Activated CD4-positive, alpha-beta T cell treated with anti-CD3 and anti-CD28 coated beads, Interleukin-2, Interleukin-4, amounts not matched to agents 100 ng/mL and 50 ng/mL, durations not matched to agents 16 hours and 8 hours (primary cell): ENCODE measurements at places on chromosomes 3 and 15.

DNA sequence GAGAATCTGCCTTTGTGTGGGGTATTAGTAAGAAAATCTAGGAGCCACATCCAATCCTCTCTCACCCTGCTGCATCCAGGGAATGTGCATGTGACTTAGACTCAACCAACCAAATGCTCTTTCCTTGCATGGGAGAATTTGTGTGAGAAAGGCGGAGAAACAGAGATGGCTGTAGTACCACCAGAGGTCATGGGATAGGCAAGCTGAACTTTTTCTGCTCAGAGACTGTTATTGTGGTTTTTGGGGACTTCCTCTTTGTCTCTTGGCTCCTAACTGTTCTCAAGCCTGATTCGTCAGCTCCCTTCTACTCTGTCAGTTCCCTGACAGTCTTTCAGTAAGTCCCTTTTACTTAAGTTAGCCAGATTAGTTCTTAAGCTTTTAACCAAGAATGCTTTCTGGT is 2.6 kb upstream of the ZSCAN2 start:
- DNase-seq: peak; percentile 52

- no peak for DNase-seq
Measured at GRCh38 chr3:106379251-106379750, 510.5 kb upstream of the CBLB start.

DNA sequence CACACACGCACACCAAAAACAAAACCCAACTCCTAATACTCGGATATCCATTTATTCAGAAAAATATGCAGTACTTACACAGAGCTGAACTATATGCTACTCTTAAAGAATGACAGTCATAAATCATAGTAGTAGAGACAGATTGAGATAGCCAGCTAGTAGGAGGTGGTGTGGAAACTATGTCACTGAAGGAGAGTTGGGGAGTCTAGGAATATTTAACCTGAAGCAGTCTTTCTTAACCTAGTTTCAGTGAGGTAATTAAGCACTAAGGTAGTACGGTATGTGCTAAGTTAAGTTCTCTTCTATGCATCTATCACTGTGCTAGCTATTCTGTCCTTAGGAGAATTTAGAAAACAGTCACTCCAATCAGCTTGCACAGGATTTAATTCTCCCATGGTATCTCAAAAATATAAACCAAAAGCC is 54.2 kb downstream of the ANKRD28 start:
- DNase-seq: no peak

DNA sequence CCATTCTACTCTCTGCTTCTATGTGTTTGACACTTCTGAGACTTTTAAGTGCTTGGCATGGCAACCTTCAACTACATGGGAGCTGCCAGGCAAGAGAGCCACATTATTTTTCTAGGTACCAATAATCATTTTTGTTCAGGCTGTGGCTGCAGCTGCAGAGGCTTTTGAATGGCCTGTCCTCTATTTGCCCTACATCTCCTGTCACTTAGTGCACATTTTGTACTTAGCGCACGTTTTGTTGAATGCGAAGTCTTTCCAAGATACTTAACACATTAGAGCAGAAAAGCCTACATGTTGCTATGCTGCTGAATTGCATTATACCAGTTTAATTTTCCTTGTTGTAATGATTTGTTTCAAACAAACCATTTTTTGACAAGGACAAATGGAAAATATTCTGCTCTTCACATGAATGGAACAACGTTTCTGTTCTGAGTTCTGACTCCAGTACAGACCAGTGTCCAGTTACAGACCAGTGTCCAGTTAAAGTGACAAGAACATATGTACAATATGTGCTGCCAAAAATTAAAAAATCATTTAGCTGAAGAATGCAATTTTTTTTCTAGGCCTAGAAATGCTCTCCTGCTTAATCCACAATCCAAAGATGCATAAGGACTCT is 113.9 kb downstream of the ABI3BP start:
- DNase-seq: no peak

- DNase-seq: peak; percentile 70
Measured at GRCh38 chr3:111311709-111312235, 230.2 kb upstream of the CD96 start.

GRCh38 chr15:71437404-71437803 is 322.1 kb downstream of the THSD4 start:
- no peak for DNase-seq

DNA sequence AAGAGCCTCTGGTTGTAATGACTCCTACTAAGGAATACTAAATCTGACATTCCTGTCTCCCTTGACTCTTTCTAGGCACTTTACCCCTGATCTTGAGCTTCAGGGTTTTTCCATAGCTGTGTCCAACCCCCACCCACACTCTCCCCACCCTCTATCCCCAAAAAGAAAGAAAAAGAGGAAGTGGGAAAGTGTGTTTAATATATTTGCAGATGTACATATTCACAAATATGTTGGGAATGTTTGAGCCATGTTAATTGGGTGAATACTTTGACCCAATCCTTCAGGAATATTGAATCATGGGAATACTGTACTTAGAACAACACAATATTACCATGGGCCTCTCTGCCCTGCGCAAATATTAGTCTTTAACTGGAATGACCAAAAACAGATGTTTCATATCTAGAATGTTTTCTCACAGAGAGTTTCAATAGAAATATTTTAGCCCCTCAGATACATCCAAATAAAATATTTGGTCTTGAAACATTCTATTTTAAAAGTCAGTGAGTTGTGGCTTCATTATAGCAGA is 19.8 kb upstream of the PFN2 start:
- no peak for DNase-seq
